ENCODE measurements at places on chromosomes 7 and 10.
A peak's percentile ranks its signal among the peaks of the same experiment; 100 is the strongest.

DNA sequence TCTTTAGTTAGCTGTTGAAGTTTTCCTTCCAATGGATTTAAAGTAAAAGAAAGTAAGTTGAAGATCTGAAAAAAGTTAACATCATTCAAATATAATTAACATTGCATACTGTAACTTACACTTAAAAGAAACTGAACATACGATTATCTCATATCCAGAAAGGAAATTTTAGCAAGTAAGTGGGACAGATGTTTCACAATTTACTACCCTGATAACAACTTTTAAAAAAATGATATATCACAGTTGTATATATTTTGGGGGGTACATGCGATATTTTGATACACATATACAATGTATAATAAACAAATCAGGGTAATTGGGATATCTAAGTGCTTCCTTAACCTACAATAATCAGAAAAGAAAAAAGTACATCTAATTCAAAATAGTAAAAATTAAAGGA, 44.2 kb downstream of the ASZ1 start:
- no peak for DNase-seq

DNA sequence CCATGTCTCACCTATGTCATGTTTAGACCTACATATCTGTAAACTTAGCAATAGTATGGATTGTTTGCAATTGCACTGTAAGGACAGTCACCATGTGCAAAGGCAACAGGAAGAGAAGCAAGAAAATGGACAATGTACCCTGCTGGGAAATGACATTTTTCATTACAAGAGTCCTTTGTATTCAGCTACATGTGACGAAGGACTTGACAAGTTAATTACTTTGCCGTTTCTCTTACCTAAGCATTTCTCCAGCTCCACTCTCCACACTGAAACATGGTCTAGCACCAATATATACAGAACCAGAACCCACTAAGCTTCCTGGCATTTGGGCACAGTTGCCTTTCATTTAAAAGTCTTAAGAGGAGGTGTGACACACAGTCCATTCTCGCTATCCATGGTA, 76.6 kb upstream of the PFKP start:
- no peak for DNase-seq

- no peak for DNase-seq
These were observed 36.6 kb upstream of the ZMIZ2 start for GRCh38 chr7:44712012-44712411.

DNA sequence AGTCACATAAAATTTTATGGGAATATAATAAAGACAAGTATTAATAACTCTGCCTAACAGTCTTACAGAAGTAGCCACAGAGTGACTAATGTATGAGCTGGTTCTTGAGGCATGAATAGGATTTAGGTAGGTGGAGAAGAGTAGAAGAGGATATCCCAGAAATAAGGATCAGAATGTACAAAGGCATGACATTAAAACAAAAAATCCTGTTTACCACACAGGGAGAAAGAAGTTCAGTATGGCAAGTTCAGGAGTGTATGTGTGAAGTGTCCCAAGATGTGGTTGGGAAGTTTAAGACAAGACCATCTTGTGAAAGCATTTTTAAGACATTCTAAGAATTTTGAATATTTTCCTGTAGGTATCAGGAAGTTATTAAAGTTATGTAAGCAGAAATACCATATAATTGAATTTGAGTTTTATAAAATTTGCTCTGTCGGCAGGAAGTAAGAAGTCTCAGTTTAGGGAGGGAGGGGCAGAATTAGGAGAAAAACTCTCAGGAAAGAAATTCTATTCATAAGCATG, 64.7 kb upstream of the CAV2 start:
- DNase-seq, result no peak

DNA sequence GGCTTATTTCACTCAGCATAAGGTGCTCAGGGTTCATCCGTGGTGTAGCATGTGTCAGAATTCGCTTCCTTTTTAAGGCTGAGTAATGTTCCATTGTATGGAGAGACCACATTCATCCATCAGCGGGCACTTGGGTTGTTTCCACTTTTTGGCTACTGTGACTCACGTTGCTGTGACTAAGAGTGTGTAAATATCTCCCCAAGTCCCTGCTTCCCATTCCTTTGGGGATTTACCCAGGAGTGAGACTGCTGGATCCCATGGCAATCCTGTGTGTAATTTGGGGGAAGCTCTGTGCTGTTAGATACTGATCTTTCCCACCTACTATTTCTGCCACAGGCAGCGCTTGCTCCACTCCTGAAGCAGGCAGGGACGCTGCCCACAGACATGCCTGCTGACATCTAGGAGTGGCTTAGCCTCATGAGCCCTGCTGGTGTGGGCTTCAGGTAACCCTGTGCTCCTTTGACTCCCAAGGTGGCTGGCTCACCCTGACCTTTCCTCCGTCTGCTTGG, 346.0 kb downstream of the FRMD4A start:
- no peak for DNase-seq

DNA sequence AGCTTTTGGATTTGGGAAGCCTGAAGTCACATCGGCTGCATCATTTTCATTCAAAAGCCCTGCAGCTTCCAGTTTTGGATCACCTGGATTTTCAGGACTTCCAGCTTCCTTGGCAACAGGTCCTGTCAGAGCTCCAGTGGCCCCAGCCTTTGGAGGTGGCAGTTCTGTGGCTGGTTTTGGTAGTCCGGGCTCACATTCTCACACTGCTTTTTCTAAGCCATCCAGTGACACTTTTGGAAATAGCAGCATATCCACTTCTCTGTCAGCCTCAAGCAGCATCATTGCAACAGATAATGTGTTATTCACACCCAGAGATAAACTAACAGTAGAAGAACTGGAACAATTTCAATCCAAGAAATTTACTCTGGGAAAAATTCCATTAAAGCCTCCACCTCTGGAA, 18.5 kb downstream of the NUP42 start:
- DNase-seq, result no peak

- no peak for DNase-seq
These were observed 18.9 kb downstream of the OTUD1 start for GRCh38 chr10:23457632-23458417.

- no peak for DNase-seq
These were observed 6.3 kb downstream of the CISD1 start for GRCh38 chr10:58275261-58275660.

DNA sequence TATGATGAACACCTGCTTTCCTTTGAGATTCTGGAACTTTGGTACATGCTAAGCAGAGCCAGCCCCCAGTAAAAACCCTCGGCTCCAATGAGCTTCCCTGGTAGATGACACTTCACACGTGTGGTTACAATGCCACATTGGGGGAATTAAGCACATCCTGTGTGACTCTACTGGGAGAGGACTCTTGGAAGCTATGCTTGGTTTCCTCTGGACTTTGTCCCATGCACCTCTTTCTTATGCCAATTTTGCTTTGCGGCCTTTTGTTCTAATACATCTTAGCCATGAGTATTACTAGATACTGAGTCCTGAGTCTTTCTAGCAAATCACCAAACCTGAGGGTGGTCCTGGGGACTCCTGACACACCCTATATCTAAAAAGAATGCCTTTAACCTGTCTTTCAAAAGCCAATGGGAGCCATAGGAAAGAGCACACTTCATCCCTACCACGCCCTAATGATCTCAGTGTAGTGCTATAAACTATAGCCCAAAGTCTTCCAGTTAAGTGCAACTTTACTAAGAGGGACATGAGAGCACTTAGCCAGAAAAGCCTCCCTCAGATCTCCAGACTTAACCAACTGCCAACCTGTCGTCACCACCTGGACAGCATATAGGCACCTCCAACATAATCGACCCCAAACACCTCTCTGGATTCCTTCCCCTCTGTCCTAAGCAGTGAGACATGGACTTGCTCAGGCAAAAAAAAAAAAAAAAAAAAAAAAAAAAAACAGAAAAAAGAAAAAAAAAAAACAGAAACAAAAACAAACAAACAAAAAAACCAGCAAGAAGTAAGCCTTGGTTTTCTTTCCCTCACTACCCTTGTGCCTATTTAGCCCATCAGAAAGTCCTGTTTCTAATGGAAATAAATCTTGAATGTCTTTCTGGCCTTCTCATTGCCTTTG, 37.4 kb downstream of the CCDC6 start:
- DNase-seq, result no peak

DNA sequence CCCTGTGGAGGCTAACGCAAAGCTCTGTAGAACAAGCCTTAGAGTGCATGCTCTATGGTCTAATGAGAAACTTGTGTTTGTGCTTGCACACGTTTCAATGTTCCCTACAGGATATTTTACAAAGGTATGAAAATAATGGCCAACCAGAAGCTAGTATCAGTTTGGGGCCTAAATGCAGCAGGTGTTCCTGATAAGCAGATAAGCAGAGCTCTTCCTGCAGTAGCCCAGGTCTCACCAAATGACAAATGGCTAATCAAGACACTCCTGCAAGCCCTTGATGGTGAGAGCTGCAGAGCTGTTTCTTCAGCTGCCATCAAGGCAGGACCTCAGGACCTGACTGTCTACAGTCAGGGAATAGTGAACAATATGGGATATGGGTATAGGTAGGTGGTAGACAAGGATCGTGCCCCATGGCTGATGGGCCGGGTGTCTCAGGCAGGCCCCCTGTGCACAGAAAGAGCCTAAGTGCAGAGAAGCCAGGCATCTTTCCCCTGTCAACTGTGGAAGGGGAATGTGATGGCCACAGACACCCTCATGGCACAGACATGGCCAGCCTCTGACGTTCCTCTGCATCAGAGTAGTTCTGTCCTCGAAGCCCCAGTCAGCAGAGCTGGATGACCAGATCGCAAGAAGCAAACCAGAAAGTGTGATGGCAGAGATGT, 23.2 kb upstream of the RASSF4 start:
- DNase-seq, result no peak

GRCh38 chr10:55233090-55233489, 432.1 kb upstream of the PCDH15 start:
- DNase-seq, result no peak

DNA sequence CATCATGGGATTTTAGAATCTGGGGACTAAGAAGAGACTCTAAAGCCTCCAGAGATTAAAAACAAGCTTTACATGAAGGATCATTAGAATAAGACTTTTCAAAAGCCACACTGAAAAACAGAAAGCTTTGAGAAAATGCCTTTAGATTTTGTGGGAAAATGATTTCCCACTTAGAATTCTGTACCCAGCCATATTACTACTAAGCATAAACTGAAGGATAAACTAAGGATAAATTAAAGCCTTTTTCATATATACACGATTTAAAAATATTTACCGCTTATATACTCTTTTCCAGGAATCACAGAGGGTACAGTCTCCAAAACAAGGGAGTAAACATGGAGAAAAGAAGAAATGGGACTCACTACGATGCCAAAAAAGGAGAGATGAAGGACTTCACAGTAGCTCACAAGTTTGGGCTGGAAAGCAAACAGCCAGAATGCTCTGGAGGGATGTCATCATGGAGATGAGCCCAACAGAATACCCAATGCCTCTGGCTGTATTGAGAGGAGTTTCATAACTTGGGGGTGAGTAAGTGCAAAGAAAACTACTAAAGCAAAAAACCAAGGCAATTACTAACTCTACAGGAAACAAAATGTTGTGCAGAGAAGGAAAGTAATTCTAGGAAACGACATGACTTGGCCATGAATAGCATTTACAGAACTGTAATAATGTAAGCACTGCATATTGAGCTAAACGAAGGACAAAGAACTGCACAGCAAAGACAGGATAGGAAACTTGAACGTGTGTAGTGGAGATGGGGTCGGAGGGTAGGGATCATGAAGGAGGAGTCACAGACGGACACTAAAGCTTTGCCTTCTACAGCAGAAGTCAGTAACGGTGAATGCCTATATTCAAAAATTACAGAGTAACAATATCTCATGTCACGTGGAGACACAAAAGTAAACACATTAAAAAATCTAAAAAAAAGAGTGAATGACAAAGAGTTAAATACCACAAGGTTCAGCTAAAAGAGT, 61.4 kb upstream of the ASAH2 start:
- DNase-seq, result no peak

- DNase-seq, result no peak
These were observed 47.5 kb downstream of the CARD11 start for GRCh38 chr7:2996141-2996540.

- DNase-seq, result peak; percentile 70
These were observed 1.0 kb upstream of the PILRA start for GRCh38 chr7:100372256-100372655.

DNA sequence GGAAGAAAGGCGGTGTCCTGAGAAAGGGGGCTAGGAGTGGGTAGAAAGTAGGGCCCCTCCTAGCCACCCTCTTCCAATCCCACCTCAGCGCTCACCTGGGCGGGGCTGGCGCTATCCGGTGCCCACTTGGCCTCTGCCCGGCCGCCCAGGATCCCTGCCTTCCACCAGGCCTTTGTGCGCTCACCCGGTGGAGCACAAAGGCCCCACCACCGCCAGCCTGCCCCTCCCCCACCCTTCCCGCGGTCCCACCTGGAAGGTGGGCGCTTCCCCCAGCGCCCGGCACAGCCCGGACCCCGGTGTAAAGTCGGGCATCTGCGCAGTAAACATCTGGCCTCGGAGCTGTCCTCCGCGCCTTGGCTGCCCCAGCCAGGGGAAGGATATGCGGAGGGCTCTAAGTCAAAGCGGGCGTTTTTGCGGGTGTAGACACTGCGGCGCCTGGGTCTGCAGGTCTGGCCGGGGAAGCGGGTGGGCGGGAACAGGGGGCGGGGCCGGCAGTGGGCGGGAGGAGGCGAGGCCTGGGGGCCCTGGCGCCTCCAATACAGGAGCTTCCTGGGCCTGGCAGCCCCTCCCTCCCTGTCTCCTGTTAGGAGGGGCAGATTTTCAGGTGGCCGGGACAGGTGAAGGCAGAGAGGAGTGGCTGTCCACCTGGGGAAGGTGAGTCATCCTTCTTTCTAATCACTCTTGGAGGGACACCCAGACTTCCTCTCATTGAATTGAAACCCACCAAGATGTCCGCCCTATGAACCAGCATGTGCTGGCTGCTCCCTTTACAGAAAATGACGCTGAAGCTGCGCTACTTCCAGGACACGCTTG, 49.3 kb downstream of the PNLIPRP2 start:
- no peak for DNase-seq

GRCh38 chr10:120486671-120487205, 29.7 kb downstream of the PLPP4 start:
- no peak for DNase-seq

DNA sequence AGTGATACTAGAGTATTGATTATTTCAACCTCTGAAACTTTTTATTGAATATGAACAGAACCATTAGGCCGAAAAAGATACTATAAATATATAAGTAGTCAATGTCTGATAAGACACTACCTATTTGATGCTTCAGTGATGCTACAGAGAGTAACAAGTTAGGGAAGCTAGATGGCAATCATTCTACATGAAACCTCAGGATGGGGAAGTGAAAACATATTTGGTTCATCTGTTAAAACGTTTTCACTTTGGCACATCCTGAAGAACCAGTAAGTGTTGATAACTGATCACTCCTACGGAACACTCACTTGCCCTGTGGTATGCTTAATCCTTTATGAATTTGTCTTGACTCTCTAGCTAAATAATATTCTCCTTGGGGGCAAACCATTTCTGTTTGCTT, 1064.9 kb downstream of the NXPH1 start:
- DNase-seq, result no peak

- DNase-seq, result no peak
These were observed 89.4 kb downstream of the LRRN3 start for GRCh38 chr7:111180338-111180737.

DNA sequence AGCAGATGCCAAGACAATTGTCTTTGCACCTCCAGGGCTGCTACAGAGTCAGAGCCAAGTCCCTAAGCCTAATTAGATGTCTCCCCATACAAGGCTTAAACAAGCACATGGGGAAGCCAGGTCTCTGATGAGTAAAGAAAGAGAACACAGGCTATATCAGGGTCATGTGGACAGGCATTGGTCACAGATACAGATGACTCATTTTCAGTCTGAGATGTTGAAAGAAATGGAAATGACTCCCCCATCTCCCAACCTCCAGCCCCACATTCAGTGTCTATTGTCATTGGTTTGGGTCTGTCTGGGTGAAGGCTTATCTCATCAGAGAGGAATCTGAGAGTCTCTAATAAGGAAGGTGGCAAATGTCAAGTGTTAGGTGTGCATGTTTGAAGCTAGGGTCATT, 290.1 kb upstream of the KIAA1217 start:
- no peak for DNase-seq
